Progenitor cell of endocrine pancreas (in vitro differentiated cells): ENCODE measurements at places on chromosomes 6 and 20. TPM values are rescaled to one million over a fixed set of nuclear protein-coding genes. Genes with fewer than 3 reads are reported as not detected.

The MUC21 gene
- total RNA-seq, result not detected in 2 replicates

The AIF1 gene
- 1.7 and 3.1 TPM in 2 replicates for total RNA-seq

The ZNF341 gene
- 8.0 and 8.3 TPM in 2 replicates for total RNA-seq

The PPP1R10 gene
- total RNA-seq, result 141 and 142 TPM in 2 replicates

The KIF6 gene
- 2.5 and 2.9 TPM in 2 replicates for total RNA-seq

The GSTA2 gene
- total RNA-seq, result 4.6 and 10.7 TPM in 2 replicates

The SYNGAP1 gene
- total RNA-seq, result 59.9 and 60.3 TPM in 2 replicates

The MCCD1 gene
- total RNA-seq, result not detected in 2 replicates
